ENCODE measurements at places on chromosomes 2 and 18.

DNA sequence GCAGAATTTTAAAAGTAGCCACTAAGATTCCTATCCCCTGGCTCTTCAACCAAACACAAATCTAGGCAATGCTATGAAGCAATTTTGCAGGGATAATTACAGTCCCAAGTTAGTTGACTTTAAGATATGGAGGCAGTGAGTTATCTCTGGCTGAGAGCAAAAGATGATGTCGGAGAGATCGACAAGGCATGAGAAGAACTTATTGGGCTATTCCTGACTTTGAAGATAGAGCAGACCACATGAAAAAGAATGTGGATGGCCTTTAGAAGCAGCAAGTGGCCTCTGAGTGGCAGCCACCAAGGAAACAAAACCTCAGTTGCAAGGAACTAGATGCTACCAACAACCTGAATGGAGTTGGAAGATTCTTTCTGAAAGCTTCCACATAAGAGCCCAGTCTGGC, 58.2 kb upstream of the PPM1B start:
- DNase-seq = no peak

DNA sequence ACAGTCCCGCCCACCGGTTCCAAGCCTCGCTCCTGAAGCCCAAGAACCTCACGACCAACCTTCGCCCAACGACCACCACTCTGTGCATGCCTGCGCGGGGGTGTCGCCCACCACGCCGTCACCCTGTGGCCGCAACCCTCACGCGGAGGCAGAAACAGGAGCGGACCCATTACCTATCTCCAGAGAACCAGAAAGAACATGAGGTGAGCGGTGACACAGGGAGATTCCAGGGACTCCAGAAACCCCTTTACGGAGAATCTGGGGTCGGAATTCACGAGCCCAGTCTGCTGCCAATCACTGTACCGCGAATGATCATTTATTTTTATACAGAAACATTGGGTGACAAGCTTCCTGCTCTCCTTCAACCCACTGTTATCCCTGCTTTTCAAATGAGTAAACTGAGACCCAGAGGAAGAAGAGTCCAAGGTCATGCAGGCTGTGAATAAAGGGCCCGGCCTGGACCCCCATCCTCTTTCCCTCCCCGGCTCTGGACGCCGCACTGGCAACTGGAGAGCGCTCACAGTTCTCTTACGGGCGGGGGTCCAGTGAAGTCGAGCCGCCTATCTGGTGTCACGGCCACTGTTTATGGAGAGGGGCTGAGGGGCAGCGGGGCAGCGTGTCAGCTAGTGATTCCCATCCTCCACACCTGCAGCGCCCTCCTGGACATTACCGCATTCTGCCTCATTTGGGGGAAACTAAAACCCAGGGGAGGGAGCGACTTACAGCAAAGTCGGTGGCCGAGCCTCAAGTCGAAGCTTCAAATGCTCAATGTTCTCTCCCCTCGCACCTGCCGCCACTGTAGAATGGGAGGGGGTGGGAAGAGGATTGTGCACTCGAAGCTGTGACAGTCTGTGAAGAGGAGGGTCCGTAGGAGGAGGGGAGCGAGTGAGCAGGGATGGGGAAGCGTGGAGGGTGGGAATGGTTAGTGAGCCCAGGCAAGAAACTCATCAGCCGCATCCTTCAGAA, 723 bp upstream of the SLC30A3 start:
- DNase-seq = no peak

DNA sequence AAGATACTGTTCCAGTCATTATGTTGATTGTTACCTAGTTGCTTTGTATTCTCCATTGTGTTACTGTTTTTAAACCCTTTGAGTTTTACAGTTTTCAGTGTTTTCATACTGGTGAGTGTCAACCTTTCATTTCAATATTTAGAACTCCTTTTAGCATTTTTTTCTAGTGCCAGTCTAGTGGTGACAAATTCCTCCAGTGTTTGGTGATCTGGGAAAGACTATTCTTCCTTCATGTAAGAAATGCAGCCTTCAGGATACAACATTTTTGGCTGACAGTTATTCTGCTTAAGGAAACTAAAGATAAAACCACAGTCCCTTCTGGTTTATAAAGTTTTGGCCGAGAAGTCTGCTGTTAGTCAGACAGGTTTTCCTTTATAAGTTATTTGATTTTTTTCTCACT, 143.8 kb downstream of the ETAA1 start:
- DNase-seq = no peak

DNA sequence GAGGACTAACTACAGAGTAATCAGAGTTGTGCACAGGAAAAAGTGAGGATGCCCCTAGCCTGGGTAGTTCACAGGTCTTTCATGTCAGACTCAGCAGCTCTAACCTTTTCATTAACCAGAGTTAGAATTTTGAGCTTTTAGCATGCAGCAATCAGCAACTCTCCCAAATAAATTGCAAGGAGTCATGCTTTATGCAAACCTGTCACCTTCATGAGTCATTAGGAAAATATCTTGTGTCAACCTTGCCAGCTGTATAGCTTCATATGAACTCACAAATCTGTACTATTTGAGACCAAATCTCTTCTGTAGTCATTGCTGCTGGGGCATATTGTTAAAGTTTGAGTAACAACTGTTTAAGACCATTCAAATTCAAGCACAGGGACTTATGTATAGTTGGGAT, 382.3 kb upstream of the NT5C1B start:
- no peak for DNase-seq

- DNase-seq = no peak
Observed at GRCh38 chr2:161124201-161124600, 36.0 kb upstream of the TANK start.

GRCh38 chr2:27079233-27080139, 1.1 kb downstream of the EMILIN1 start:
- no peak for DNase-seq

Measured in activated T-helper 1 cell treated with anti-CD3 and anti-CD28 coated beads, Interleukin-2, amount 50 U/mL, for 16 hours (primary cell).